Aorta (tissue), 5 donors: ENCODE measurements at places on chromosomes 11 and 22. TPM values are rescaled to one million over a fixed set of nuclear protein-coding genes. Genes with fewer than 3 reads are reported as not detected.

GRCh38 chr22:25318081-25318823 lies 98.8 kb downstream of the CRYBB2 start:
- no peak overlapping the region for H3K4me3 ChIP-seq
- no peaks in the 10 kb centered on the region for H3K4me1 ChIP-seq
- no peak for DNase-seq
- no peak overlapping the region for H3K27ac ChIP-seq
- no peaks in the 10 kb centered on the region for H3K27me3 ChIP-seq

DNA sequence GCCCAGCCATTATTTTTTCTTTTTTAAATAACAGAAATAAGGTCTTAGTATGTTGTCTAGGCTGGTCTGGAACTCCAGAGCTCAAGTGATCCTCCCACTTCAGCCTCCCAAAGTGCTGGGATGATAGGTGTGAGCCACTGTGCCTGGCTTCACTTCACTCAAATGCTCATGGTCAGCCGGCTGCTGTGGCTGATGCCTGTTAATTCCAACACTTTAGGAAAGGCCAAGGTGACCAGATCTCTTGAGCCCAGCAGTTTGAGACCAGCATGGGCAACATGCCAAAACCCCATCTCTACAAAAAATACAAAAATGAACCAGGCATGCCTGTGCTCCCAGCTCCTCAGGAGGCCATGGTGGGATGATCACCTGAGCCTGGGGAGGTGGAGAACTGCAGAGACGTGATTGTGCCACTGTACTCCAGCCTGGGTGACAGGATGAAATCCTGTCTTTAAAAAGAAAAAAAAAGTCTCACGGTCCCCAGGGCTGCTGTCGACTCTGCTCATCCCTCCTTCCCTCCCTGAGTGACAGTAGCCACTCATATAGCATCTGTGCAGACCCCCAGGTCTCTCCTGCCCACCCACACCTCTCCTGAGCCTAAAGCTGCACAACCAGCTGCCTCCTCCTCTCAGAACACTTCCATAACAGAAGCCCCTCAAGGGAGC lies 3.6 kb downstream of the YDJC start:
- no peaks in the 10 kb centered on the region for H3K36me3 ChIP-seq
- H3K4me1 ChIP-seq: no peaks in the 10 kb centered on the region
- H3K27me3 ChIP-seq: no peaks in the 10 kb centered on the region
- H3K27ac ChIP-seq: no peak overlapping the region
- DNase-seq: no peak

DNA sequence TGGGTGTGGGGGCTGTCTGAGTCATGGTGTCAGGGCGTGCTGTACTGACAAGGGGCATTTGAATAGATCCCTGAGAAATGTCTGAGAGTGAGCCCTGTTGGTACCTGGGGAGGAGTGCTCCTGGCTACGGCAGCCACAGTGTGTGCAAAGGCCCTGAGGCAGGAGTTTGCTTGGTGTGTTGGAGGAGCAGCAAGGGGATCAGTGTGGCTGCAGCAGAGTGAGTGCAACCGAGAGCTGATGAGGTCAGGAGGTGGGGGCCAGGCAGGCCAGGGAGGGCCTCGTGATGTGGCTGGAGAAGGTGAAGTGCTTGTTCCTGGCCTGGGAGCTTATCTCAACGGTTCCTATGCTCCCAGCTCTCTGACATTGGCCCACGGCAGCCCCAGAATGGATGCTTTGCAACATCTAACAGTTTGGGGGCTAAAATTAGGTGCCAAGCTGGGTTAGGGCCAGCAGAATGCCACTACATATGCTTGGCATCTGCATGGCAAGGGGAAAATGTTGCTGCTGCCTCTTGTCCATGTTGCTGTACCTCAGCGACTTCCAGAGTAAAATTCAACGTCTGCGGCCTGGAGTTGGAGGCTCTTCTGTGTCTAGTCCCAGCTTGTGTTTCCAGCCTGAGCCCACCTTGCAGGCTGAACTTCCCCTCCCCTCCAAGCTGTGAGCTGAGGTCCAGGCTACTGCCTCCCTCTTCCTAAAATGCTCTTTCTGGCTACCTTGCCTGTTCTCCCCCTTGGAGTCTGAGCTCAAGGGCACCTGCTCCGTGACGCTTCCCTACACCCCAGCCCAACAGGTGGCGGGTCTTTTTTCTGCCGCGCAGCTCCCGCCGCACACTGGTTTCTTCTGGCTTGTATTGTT lies 48.2 kb upstream of the MYEOV start:
- H3K4me3 ChIP-seq: no peak overlapping the region
- no peaks in the 10 kb centered on the region for H3K27me3 ChIP-seq
- no peaks in the 10 kb centered on the region for H3K4me1 ChIP-seq
- no peaks in the 10 kb centered on the region for H3K36me3 ChIP-seq
- DNase-seq: peak; percentile 39

- no peaks in the 10 kb centered on the region for H3K4me1 ChIP-seq
- H3K27me3 ChIP-seq: no peaks in the 10 kb centered on the region
- H3K27ac ChIP-seq: peak overlapping the region; percentile 88
- DNase-seq: peak; percentile 90
- peak overlapping the region; percentile 38 for H3K4me3 ChIP-seq
Observed at GRCh38 chr22:30422481-30423300, 2.9 kb upstream of the MTFP1 start.

- H3K4me3 ChIP-seq: no peak overlapping the region
- no peak for DNase-seq
- H3K27ac ChIP-seq: no peak overlapping the region
- no peaks in the 10 kb centered on the region for H3K36me3 ChIP-seq
- no peaks in the 10 kb centered on the region for H3K4me1 ChIP-seq
Observed at GRCh38 chr11:116418388-116419041, 354.3 kb downstream of the BUD13 start.

DNA sequence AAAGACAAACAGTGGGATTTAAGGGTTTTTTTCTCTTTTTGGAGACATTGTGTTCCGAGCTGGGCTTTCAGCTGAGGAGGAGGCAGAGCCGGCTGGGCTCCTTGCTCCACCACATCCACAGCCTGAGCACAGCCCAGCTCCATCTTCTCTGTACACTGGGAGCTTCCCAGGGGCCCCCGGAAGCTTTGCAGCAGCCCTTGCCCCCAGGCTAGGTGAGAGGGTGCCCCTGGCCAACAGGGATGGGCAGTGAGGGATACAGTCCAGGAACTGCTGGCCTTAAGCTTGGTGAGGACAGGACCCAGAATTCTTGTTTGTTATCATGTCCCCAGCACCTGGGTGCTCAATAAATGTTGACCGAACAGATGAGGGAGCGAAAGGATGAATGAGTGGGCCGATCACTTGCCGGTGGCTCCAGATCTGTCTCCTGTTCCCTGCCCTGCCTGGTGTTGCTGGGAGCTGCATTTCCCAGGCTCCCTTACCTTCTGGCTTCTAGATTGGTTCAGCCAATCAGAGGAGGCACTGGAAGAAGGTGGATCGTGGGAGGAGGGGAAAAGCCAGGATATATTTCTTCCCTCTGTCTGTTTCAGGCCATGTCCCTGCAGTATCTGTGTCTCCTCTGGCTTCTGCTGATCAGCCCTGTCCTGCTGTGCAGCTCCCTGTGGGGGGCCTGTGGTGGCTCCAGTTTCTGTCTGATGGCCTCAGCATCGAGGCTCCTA lies 26.5 kb upstream of the NECTIN1 start:
- no peaks in the 10 kb centered on the region for H3K27me3 ChIP-seq
- no peak overlapping the region for H3K4me3 ChIP-seq
- H3K4me1 ChIP-seq: no peaks in the 10 kb centered on the region
- no peak overlapping the region for H3K27ac ChIP-seq

GRCh38 chr11:119992171-119993051 lies 145.5 kb downstream of the TRIM29 start:
- no peak for DNase-seq
- no peaks in the 10 kb centered on the region for H3K27me3 ChIP-seq
- H3K27ac ChIP-seq: no peak overlapping the region
- no peaks in the 10 kb centered on the region for H3K4me1 ChIP-seq
- no peak overlapping the region for H3K4me3 ChIP-seq

GRCh38 chr11:92330114-92330513 lies 105.5 kb downstream of the FAT3 start:
- H3K4me3 ChIP-seq: no peak overlapping the region
- no peaks in the 10 kb centered on the region for H3K36me3 ChIP-seq
- no peak for DNase-seq
- H3K27me3 ChIP-seq: no peaks in the 10 kb centered on the region
- H3K27ac ChIP-seq: no peak overlapping the region

GRCh38 chr11:1763796-1764661 lies at the start of gene CTSD:
CTSD (minus strand) TSS chr11:1763927; CDS start chr11:1763859, 68 bp downstream.
- peak within 1 kb of the TSS; percentile 78 for H3K27ac ChIP-seq
- no peaks in the 10 kb centered on the region for H3K4me1 ChIP-seq
- H3K27me3 ChIP-seq: no peaks in the 10 kb centered on the region
- no peaks in the 10 kb centered on the region for H3K36me3 ChIP-seq

DNA sequence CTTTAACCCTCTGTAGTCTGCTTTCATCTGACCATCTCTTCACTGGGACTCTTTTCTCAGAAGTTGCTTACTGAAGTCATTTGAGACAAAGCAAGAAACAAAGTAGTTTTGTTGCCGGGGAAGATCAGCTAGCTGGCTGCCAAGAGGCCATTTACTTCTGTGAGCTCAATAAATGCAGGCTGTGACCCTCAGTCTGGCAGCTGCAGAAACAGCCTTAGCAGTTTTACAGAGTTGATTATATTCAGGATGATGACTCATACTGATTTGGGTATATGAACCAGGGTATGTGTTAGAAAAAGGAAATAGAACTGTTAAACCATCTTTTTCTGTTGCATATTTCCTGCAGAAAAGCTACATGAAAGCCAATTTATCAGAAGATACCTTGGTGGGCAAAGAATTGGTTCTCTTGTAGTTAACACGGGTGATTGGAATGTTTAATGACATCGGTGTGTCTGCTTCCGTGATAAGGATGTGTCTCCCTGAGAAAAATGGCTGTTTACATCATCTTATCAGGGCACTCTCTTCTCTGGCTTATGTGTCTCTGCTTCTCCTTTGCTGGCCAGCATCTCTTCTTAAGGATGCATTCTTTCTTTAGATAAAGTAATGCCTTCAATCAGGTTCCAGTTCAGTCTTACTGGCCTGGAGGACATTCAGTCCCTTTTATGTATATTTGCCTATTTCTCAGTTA lies 18.5 kb downstream of the FIBIN start:
- DNase-seq: no peak
- H3K36me3 ChIP-seq: no peaks in the 10 kb centered on the region
- no peaks in the 10 kb centered on the region for H3K27me3 ChIP-seq
- no peak overlapping the region for H3K4me3 ChIP-seq
- no peaks in the 10 kb centered on the region for H3K4me1 ChIP-seq

DNA sequence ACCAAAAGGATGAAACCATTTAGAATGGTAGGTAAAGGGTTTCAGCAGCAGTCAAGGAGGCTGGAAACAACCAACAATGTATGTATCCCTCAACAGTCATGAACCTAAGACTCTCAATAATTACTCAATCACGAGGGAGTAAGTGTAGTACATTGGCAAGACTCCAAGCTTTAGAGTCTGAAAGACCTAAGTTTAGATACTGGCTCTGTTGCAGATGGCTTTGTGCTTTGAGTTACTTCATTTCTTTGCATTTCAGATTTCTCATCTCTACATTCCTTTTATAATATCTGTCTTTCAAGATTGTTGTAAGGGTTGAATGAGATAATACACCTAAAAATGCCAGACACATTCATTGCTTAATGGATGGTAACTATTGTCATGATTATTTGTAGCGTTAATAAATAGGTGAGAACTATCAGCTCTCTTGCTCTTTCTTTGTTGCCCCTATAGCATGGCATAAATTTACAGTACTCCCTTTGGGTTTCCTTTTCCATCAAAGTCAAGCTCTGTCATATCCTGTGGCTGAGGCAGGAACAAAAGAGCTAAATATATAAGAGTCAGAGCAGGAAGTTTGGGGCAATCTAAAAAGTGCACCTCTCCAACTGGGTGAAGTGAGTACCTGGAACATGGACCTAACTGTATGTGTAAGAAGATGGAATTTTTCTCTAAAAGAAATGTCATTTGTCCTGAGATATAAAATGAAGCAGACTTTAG lies 228.2 kb upstream of the ZC3H12C start:
- DNase-seq: no peak
- no peak overlapping the region for H3K4me3 ChIP-seq
- no peaks in the 10 kb centered on the region for H3K4me1 ChIP-seq
- no peaks in the 10 kb centered on the region for H3K27me3 ChIP-seq

DNA sequence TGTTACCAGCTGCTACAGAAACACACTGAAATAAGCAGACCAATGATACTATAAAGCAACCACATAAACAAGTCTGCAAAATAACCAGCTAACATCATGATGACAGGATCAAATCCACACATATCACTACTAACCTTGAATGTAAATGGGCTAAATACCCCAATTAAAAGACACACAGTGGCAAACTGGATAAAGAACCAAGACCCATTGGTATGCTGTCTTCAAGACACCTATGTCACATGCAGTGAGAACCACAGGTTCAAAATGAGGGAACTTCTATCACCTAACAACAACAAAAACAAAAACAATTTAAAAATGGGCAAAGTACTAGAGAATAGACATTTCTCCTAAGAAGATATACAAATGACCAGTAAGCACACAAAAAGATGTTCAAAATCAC lies 89.9 kb downstream of the ARHGAP32 start:
- H3K4me3 ChIP-seq: no peak overlapping the region
- no peaks in the 10 kb centered on the region for H3K36me3 ChIP-seq
- no peaks in the 10 kb centered on the region for H3K27me3 ChIP-seq
- no peaks in the 10 kb centered on the region for H3K4me1 ChIP-seq
- no peak for DNase-seq

DNA sequence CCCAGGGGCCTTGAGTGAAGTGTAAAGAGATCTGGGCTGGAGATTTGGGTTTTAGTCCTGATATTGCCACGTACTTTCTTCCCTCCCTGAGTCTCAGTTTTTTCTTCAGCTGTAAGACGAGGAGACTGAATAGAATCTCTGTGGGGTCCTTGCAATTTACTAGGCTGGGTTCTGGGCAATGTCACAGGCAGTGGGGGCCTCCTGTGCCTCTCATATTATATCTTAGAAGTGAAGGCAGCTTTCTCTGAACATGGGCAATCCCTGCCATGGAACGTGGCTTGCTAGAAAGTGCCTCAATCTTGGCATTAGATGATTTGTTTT lies 62.0 kb upstream of the PTPRJ start:
- no peaks in the 10 kb centered on the region for H3K27me3 ChIP-seq
- H3K4me1 ChIP-seq: no peaks in the 10 kb centered on the region
- no peaks in the 10 kb centered on the region for H3K36me3 ChIP-seq
- peak overlapping the region; percentile 69 for H3K27ac ChIP-seq
- DNase-seq: no peak

Gene CHADL
- polyA plus RNA-seq: not detected

Gene SYT7
- 0.88 TPM for polyA plus RNA-seq

Gene SLC5A12
- not detected for polyA plus RNA-seq

Gene GNAZ
- polyA plus RNA-seq: 1.4 TPM

Gene TCN1
- not detected for polyA plus RNA-seq

Gene ZNF70
- 1.4 TPM for polyA plus RNA-seq
